ENCODE measurements at places on chromosomes 3 and 15.

DNA sequence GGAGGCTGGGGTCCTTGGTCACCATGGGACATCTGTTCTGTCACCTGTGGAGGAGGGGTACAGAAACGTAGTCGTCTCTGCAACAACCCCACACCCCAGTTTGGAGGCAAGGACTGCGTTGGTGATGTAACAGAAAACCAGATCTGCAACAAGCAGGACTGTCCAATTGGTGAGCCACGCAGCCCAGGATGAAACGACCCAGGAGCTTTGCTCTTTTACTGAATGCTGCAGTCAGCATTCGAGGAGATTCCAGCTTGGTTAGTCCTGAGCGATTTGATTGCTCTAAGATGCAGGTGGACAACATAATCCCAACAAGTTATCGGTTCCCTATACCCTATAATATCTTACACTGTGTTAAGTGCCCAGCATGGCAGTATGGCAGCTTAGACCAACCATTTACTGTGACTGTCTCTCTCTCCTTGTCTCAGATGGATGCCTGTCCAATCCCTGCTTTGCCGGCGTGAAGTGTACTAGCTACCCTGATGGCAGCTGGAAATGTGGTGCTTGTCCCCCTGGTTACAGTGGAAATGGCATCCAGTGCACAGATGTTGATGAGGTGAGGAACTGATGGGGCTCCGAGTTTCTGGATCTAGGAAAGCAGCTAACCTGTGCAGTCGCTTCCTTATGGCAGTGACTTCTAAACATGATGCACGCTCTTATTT lies 7.8 kb downstream of the THBS1 start:
- DNase-seq, result no peak

DNA sequence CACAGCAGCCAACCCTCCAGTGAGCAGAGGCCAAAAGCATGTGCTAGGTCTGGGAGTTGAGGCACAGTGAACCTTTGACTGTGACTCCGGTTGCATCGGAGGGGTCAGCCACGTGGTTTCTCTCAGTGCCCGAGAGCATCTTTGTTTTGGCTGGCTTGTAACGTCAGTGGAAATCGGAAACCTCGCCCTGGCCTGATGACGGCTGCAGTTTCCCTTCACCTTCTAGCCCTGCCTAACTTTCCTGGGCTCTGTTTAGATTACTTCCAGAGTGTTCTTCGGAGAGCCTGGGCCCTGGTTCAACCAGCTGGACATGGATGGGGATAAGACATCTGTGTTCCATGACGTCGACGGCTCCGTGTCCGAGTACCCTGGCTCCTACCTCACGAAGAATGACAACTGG lies 56.6 kb downstream of the MESD start:
- no peak for DNase-seq

DNA sequence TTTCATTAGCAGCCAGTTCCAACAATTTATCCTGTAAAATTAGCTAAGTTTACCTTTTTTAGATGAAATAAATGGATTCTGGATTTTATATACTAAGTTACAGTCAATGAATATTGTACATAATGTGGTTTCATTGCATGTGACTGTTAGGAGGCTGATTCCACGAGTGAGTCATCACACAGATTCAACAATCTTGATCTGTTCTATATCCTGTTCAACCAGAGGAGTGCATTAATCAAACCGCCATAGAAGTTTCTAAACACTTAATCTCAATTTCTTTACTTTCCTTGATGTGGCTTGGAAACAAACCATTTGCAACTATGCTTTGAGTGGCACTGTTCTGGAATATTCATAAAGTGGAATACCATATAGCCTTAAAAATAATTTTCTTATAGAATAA lies 15.3 kb downstream of the DNAJC13 start:
- DNase-seq, result no peak

DNA sequence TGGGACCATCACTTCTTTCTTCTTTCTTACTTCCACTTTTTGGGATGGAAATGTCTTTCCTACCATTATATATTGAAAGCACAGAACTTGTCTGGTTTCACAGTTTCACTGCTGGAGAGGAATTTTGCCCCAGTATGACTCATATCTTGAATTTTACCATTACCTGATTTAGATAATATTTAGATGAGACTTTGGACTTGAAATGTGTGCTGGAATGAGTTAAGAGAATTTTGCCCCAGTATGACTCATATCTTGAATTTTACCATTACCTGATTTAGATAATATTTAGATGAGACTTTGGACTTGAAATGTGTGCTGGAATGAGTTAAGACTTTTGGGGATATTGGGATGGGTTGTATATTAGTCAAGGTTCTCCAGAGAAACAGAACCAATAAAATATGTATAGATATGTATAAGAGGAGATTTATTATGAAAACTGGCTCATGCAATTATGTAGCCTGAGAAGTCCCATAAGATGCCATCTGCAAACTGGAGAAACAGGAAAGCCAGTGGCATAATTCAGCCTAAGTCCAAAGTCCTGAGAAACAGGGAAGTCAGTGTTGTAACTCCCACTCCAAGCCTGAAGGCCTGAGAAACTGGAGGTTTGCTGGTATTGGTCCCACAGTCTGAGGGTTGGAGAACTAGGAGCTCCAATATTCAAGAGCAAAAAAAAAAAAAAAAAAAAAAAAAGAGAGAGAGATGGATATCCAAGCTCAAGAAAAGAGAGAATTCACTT lies 1029.2 kb downstream of the EPHA3 start:
- no peak for DNase-seq

GRCh38 chr3:4220065-4220464 lies 83.1 kb upstream of the SETMAR start:
- DNase-seq, result no peak

GRCh38 chr15:61396235-61396919 lies 167.3 kb upstream of the RORA start:
- DNase-seq, result no peak

DNA sequence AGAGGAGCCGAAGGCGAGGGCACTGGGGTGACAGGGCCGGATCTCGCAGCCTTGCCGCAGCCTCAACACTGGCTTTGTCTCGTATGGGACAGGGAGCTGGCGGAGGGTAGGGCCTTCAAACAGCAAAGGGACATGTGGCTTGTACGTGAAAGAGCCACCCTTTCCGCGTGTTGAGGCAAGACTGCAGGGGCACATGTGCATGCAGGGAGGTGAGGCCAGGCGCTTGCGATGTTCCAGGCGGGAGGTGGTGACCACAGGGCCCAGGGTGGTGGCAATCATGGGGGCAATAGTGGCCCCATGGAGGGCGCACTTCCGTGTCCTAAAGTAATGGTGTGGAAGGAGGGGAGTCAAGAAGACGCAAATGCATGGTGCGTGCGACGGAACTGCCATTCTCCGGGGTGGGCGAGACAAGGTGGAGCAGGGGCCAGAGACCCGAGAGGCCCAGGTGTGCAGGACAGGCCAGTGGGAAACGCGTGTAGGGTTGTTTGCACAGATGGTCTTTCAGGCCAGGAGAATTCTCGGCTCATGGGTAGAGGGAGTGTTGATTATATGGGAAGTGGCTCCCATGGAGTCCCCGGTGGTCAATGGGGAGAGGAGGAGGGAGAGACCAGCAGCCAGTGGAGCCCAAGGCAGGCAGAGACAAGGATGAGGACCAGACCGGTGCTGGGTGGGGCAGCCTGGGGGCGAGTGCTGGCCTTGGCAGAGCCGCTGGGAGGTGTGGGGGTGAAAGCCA lies 45.8 kb upstream of the PCSK6 start:
- DNase-seq, result no peak

GRCh38 chr3:194449913-194450312 lies 36.9 kb downstream of the ATP13A3 start:
- DNase-seq, result no peak

GRCh38 chr3:69189487-69189886 lies 67.1 kb upstream of the LMOD3 start:
- no peak for DNase-seq

GRCh38 chr3:150740733-150741496 lies 22.1 kb downstream of the SIAH2 start:
- DNase-seq, result no peak

DNA sequence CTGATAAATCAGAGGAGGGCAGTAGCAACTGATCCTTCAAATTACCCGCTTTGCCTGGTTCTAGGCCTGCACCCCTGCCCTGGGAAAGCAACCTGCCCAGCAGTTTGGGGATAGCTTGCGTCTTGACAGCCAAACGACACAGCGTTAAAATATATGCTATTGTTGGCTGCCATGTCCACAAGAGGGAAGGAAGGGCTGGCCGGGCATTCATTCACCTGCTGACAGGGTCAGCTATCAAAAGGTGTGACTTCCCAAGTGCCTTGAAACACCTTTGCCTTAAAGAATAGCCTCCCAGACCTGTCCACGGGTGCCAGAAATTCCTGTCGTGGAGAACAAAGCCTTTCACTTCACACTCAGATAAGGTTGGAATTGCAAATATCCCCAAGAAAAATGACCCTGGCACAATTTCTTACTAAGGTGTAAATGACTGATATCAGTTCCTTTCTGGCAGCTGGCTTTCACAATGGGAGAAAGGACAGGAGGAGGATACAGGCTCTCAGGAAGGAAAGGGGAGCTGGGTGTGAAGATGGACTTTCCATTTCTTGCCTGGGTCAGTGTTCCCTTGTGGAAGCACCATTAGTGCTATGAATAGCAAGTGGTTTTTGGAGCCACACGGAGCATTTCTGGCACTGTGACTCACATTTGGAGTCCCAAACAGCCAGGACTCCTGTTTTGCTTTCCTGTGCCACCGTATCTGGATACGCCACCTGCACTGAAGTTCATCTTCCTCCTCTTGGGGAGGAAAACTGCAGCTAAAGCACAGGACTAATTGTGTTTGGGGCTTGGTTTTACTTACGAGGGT lies 19.2 kb downstream of the ALDH1A3 start:
- DNase-seq, result no peak
